ENCODE measurements at places on chromosomes 5 and 9.

DNA sequence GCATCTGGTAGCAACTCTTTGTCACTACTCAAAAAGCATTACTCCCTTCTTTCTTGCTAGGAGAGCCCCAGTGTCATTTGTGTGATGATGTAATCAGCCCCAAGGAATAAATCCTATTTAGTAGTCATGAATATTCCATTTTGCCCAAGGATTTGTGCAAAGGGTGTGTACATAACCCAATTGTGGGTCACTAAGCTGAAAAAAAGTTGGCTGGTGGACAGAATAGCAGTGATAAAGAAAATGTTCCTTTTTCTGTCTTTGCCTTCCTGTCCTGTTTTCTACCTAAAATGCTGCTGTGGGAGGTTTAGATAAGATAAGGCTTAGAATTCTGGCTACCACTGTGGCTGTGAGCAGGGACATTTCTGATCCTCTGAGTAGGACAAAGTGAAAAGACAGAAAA, 223.1 kb upstream of the ITGA1 start:
- DNase-seq = no peak

GRCh38 chr5:96657068-96657467, 5.1 kb upstream of the CAST start:
- DNase-seq = peak; percentile 95

DNA sequence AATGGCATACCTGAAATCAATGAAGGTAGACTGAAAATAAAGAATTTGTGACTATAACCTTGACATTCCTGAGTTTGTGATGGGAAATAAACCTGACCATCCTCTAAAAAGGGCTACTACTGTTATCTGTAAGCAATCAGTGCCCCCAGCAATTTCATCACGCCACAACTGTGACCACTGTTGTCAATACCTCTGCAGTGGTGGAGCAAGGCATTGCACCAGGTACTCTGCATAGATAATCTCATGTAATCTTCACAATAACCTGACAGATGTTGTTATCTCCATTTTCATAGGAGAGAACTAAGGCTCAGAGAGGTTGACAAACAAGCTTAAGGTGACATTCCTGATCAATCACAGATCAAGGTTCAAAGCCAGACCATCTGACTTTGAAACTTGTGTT, 38.5 kb upstream of the FRRS1L start:
- DNase-seq = no peak

DNA sequence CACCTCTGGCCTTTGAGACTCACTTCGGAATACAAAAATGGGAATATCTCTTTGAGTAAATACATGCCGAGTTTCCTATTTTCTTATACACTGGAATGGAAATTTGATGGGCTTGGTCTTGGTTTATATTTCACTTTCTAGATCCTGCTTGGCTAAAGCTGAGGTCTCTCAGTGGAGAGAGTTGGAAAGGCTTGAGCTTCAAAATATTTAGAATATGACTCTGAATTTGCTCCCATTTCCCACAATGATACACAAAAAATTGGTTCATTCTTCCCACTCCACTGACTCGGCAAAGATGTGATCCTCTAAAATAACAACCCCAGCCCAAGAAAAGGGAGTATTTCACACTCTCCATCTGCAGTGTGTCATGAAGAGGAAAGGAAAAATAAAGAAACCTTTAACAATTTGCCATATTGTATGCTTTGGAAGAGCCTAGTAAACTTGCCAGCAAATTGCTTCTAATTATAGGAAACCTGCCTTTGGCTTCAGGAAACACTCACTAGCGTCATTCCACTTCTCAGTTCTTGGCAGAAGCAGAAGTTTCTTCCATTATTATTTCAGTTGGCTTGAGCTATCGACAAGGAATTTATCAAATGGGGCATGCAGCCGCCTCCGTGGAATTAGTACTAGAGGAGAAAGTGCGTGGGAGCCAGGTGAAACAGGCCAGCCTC, 302.9 kb downstream of the NSG2 start:
- DNase-seq = peak; percentile 42

DNA sequence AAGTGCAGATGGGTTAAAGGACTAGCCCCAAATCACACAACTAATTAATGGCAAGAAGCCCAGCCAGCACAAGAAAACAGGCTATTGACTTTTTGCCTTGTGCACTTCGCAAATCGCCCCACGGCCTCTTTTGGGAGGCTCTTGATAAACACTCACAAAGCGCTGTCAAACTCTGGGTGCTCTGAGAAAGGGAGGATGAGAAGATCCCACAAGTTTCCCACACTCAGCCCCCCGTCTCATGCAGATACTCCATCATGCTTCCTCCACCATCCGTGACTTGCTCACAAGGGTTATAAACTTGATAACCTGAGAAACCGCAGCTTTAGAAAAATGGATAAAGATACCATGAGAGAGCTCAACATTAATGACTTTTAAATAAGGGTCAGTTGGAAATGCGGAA, 219.7 kb downstream of the EBF1 start:
- no peak for DNase-seq

DNA sequence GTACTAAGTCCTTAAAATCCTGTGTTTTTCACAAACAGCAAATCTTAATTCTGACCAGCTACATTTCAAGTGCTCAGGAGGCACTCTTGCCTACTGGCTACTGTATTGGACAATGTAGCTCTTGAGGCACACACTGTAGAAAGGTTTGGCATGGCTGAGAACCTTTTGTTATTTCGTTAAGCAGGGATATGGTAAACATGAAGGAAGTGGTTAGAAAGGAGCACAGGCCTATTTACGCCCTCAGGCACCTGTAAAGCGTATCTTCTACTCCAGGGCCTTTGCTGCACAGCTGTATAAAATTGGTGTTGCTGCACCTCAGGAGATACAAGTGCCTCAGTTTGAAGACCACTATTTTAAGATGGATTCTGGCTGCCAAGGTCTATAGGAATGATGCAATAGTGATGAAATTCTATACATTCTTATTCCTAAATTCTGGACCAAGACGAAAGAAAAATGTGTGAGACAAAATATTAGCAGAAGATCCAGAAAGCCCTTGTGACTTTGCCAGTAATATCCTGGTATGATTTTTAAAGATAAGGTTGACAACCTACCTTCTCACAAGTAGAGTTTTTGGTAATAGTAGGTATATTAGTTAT, 9.3 kb upstream of the OTULIN start:
- DNase-seq = no peak

DNA sequence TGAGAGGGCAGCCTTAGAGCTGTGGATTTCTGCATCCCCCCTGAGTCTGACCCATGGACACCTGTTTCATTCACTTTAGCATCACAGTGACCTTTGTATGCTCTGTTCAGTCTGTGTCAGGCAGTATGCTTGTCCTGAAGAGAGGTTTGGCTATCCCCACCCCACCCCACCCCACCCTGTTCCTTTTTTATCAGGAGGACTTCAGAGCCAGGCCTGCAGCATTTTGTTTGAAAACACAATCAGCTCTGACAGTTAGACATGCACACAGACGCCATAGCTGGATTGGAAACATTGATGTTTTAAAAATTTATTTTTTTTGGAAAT, 142.2 kb downstream of the NTRK2 start:
- DNase-seq = no peak

DNA sequence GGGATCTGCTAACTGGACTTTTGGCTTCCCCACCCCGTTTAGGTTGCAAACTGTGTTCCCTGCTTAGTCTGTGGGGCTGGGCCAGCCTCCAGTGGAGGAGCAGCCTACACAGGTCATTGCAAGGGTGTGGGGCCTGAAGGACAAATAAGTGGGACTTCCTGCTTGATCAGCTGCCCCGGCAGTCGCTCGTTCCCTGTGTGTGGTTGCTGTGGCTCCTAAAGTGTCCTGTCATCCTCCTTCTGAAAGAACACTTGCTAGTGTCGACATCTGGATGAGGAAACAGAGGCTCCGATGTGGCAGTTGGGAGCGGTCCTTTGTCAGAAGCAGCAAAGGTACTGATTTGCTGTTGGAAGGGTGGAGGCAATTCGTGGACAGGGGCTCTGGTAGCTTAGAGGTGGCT, 88.9 kb upstream of the TBCA start:
- no peak for DNase-seq

GRCh38 chr5:76462097-76462667, 59.1 kb downstream of the IQGAP2 start:
- DNase-seq = no peak

DNA sequence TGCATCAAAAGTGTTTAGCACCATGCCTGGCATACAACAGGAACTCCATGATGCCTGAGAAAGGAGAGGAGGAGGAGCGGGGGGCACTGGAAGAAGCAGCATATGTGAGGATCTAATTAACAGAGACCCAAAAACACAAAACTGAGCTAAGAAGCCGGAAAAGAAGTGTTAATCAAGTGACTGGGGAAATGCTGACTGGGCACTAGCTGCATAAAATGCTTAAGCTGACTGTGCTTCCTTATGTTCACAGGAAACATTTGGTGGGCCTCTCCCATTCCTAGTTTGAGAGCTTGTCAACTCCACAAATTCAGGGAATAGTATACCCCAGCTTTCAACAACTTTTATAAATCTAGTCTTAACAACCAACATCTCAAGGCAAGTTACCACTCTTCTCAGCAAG, 26.6 kb downstream of the DEPDC1B start:
- no peak for DNase-seq

GRCh38 chr9:95491543-95492320, 25.0 kb downstream of the PTCH1 start:
- DNase-seq = no peak

DNA sequence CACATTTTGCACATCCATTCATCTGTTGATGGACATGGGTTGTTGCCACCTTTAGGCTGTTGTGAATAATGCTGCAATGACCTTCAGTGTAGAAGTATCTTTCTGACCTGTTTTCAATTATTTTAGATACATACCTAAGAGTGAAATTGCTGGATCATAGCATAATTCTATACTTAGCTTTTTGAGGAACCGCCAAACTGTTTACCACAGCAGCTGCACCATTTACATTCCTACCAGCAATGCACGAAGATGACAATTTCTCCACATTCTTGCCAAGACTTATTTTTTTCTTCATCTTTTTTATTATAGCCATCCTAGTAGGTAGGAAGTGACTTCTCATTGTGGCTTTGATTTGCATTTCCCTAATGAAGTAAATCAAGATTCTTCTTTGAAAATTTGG, 36.5 kb upstream of the ASTN2 start:
- DNase-seq = no peak

GRCh38 chr5:98564836-98565235, 208.6 kb upstream of the RGMB start:
- DNase-seq = peak; percentile 21

GRCh38 chr5:53350368-53350767, 130.1 kb upstream of the FST start:
- no peak for DNase-seq

DNA sequence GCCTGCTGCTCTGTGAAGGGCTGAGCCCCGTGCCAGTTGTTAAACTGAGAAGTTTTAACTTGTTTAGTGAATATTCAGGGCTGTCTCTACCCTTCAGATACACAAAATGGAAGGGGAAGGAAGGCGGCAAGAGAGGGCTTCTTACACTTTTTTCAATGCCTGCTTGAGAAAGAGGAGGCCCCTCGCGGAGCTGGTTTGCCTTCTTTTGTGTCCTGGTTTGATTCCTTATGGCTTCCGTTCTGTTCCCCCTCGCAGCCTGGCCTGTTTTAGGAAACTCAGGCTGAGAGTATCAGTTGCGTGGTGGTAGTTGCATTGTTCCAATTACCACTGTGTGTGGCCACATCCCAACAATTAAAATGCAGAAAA, 1.0 kb downstream of the FAM53C start:
- DNase-seq = peak; percentile 30

DNA sequence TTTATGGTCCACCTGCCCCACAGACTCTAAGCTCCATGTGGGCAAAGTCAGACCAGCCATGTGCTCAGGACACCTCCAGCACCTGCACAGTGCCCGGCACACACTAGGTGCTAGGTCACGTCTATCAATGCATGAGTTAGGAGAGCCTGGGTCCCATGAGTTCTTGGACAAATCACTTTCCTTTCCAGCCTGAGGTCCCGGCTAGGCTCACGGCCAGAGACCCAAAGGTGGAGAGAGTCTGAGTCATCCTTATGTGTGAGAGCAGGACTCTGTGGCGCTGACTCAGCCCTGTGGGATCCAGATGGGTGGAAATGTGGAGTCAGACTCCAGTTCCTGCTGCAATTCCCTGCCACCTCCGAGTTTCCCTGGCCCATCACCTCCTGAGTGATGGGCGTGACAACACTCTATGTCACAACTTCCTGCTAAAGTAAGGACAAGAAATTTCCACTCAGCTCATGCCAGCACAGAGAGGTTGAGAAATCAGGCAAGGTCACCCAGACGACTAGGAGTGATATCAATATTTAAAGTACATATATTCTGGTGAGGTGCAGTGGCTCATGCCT, 2.5 kb upstream of the ST6GALNAC4 start:
- DNase-seq = peak; percentile 99

DNA sequence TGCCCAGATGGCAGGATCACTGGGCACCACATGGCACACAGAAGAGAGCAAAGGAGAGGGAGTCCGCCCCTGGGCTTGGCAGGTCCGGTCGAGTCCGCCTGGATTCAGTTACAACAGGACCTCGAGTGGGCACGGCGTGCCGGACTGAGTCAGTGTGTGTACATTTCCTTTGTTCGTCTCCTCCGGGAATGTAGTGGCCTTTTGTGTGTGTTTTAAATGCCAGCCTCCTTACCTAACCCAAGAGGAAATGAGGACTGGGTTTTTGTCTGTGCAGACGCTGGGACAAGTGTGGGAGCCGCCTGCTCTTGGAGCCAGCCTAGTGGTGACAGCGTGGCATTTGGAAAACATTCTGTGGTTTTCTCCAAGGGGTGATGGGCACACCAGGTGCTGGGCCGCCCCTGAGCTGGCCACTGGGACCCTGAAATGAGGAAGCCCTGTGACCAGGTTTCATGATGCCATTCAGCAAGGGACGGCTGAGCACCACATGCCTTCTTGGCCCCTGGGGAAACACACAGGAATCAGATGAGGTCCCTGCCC, 9.6 kb downstream of the NEK6 start:
- DNase-seq = peak; percentile 73

DNA sequence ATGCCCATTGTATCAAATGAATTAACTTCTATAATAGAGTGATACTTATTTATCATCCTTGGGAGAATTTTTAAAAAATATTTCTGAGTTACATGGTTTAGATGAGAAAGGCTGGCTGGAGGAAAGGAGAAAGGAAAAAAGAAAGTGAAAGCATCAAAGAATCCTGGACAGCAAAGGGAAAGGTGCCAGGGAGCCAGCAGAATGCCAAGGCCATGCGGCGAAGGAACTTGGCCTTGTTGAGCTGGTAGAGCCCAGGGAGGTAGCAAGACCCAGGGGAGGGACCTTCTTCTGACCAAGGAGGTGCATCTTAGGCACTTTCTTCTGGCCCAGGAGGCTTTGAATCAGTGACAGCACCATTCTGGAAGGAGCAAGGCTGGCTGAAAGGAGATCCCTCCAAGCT, 240.5 kb downstream of the ENC1 start:
- no peak for DNase-seq

DNA sequence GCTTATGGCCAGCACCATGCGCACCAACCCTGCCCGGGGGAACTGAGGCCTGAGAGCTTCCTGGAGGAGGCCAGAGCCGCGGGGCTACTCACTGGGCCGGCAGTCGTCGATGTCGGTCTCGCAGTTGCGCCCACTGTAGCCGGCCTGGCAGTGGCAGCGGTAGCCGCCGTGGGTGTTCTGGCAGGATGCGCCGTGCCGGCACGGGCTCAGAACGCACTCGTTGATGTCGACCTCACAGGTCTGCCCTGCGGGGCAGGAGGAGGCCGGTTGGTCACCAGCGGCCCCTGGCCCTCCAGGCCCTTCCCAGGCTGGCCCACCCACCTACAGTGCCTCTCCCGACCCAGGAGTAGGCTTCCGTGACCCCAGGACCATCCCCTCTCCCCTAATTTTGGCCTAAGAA, 27.7 kb upstream of the SEC16A start:
- DNase-seq = no peak
